ENCODE measurements at places on chromosomes 5 and 9.

DNA sequence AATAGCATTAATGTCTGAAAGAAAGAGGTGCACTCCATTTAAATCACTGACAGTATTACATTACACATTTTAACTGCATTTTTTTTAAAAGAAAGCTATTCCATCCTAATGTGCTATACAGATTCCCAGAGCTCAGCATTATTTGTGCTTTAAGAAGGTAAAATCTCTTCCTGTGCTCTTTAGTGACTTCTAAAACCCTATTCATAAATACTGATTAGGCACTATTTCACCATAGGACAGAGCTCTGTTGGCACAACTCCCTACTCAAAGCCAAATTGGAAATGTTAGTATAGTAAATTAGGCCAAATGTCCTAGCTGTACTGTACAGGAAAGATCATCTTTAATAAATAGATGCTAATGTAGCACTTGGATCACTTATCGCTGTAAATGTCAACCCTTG is 262.5 kb downstream of the TUSC1 start:
- DNase-seq: no peak

DNA sequence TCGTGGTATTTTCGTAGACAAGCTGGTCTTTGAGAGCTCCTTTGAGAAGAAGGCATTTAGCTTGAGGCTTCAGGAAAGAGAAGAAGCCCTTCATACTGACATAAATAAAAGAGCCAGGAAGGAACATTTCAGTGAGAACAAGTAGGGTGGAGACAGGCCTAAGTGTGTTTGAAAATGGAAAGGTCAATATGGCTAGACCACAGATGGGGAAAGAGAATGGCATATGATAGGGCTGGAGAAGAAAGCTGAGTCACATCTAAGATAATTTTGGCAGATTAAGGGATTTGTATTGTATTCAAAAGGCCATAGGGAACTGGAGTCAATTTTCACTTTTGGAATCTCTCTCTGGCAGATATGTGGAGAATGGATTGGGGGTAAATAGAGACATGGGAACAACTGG is 374.9 kb downstream of the TMEM38B start:
- DNase-seq: no peak

DNA sequence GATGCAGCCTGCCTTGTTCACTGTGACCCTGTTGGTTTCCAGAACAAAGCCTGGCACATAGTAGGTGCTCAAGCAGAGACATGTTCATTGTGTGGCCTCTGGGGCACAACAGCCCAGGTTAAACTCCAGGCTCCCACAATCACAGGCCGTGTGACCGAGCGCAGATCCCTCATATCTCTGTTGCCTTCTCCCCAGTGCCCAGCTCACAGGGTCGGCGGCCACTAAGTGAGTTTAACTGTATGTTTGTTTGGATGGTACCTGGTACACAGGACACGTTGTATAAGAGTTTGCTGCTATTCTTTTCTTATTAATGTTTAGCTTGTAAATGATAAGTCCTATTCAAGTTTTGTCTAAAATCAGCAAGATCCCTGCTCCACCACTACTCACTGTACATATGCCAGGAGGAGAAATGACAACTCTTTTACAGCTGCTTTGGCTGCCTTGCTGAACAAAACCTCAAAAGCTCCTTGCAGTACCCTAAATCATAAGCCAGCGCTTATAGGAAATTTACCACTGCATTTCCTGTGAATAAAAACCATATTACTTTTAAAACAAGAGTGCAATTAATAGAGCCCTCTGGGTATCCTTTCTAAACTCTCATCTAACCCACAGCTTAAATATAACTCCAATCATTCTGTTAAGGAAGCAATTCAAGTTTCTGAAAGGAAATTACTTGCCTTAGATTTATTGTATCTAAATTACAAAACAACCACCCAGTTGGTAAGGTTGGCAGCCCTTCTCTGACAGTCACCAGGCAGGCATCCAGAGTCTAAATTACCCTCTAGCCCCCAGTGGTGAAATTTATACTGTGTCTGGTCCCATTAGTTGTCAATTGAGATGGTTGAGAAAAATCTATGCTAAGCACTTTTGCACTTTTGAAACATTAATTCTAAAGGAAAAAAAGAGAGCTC is 379.4 kb downstream of the SEMA5A start:
- peak; percentile 1 for DNase-seq

- no peak for DNase-seq
Measured at GRCh38 chr5:9617221-9617620, 12.9 kb downstream of the TAS2R1 start.

- DNase-seq: no peak
Measured at GRCh38 chr9:129649726-129650679, 8.1 kb upstream of the ASB6 start.

GRCh38 chr5:113047733-113048652 is 71.4 kb downstream of the DCP2 start:
- peak; percentile 25 for DNase-seq

DNA sequence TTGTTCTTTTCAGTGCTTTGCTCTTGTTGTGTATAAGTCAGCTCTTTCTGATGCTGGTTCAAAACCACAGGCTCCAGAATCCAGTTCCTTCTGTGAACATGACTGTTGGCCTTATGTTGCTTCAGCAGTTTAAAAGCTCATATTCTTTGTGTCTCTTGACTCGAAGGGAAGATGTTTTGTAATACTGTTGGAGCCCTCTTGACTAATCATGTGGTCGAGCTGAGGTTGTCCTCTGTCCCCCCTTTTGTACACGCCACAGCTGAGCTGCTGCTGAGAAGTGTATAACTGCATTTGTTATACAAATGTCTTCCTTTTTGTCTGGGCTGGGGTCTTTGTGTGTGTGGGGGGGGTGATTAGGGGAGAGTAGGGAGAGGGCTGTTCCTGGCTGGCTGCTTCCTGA is 35.8 kb downstream of the SLC36A1 start:
- DNase-seq: peak; percentile 90

GRCh38 chr5:157217289-157218024 is 36.8 kb downstream of the ITK start:
- DNase-seq: peak; percentile 41

DNA sequence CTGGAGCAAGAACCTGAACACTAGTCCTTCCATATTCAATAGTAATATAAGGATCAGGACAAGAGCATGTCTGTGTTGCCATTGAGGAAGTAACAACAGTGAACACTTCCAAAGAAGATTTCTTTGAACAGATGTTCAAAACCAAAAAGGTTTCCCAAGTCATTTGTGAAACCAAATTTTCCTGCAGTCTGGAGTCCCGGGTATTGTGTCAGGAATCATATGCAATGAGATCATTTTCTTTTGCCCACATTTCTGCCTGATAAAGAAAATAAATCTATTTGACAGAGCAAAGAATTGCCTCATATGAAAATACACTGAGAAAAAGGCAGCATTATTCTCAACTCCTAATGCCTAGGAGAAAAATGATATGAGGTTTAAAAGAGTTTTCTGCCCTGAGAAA is 151.7 kb downstream of the SNX18 start:
- DNase-seq: no peak

DNA sequence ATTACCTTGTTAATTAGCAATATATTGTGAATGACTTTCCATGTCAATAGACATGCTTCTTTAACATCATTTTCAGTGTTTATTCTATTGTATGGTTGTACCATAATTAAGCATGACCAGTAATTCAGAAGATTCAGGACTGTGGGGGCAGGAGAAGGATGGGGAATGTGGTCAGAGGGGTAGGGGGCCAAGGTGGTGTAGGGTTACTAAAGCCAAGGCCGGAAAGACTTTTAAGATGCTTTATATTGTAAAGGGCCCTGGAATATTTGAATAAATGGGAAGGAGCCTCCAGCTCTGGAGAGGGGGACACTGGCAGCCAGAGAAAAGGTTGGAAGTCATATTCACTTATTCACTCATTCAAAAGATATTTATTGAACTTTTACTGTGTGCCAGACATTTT is 115.7 kb downstream of the FGF18 start:
- DNase-seq: no peak

DNA sequence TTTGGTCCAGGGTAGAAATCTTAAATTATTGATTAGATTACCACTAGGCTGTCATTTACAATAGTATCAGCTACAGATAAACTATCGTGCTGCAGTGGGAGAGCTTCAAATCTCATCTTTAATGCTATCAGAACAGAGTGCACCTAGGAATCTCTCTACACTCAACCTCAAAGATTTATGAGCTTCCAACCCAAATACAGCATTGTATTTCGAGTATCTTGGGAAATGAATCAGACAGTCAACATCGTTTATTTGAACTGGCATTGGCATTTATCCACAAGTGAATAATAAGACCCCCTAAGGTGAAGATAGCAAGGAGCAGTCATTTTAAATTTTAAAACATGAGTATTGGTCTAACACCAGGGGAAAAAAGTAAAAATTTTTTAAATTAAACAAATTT is 1203.2 kb downstream of the CDH12 start:
- no peak for DNase-seq

DNA sequence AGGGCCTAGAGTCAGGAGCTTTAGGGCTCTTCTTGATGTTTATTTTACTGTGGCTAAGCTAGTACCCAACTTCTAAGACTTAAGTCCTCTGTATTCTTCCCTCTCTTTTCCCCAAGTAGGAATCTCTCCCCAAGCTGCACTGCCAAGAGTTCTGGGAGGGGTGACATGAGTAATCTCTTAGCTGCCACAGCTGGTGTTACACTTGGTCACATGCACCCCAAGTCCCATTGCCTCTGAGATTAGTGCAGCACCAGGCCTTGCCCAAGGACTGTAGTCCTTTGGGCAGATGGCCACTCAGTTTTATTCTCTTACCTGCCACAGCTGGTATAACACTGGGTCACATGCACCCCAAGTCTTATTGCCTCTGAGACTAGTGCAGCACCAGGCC is 114.7 kb upstream of the RIOK2 start:
- DNase-seq: no peak

GRCh38 chr9:91727316-91727861 is 222.6 kb downstream of the ROR2 start:
- peak; percentile 75 for DNase-seq
